RCC 7860 (cell line): ENCODE measurements at places on chromosomes 7 and 10.

DNA sequence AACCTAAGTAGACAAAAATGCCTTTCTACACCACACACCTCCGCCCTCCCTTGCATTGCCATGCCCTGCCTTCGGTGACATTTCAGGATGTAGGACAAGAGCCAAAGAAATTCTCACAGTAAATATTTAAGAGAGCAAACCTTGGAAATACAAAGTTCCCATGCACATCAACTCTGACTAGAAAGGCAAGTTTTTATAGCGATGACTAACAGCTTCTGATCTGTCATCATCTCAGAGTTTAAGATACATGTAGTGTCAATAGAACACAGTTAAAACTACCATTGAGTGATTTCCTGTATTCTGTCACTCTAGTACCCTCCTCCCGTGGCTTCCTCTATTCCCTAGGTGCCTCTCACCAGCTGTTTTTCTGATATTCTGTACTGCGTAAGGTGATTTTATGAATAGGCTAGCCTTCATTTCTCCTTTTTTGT, 20.7 kb downstream of the SLC16A9 start:
- DNase-seq, result no peak

- no peak for DNase-seq
Observed at GRCh38 chr10:6802759-6803426, 222.8 kb upstream of the PRKCQ start.

GRCh38 chr7:139660317-139661042, 117.3 kb downstream of the HIPK2 start:
- no peak for DNase-seq

DNA sequence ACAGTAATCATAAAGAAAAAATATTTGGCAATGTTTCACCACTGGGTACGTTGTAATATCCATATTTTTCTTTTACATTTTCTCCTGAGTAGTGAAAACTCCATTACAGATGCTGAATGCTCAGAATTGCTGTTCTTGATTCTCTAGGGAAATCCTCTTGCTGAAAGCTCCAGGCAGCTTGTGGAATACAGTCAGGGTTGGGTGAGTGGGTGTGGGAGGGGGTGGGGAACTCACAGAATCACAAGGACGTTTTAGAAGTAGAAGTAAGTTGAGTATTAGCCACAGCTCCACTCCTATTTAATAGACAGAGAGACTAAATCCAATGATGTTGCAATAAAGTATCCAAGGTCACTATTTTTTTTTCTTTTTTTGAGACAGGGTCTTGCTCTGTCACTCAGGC, 1270.9 kb downstream of the TYW1 start:
- no peak for DNase-seq

- DNase-seq, result no peak
Observed at GRCh38 chr10:129730272-129730992, 233.6 kb downstream of the EBF3 start.

- peak; percentile 9 for DNase-seq
Observed at GRCh38 chr10:17645621-17646345, 1.8 kb downstream of the STAM start.

- no peak for DNase-seq
Observed at GRCh38 chr7:42745357-42746059, 166.4 kb downstream of the C7orf25 start.

DNA sequence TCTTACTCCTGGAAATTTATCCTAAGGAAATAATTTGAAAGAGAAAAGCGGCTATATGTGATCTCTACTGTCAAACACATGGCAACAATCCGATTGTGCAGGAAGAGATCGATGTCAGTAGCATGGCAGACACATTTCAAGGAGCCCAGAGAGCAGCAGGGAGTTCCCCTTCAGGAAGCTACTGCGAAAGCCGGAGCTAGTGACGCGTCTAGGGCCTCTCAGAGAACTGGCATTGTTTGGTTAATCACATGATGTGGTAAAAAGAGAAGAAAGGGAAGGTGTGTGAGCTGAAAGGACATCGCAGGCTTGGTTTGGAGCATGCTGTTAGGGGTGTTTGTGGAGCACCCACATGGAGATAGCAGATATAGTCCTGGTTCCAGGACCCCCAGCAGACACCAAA, 74.9 kb downstream of the BEND7 start:
- no peak for DNase-seq

DNA sequence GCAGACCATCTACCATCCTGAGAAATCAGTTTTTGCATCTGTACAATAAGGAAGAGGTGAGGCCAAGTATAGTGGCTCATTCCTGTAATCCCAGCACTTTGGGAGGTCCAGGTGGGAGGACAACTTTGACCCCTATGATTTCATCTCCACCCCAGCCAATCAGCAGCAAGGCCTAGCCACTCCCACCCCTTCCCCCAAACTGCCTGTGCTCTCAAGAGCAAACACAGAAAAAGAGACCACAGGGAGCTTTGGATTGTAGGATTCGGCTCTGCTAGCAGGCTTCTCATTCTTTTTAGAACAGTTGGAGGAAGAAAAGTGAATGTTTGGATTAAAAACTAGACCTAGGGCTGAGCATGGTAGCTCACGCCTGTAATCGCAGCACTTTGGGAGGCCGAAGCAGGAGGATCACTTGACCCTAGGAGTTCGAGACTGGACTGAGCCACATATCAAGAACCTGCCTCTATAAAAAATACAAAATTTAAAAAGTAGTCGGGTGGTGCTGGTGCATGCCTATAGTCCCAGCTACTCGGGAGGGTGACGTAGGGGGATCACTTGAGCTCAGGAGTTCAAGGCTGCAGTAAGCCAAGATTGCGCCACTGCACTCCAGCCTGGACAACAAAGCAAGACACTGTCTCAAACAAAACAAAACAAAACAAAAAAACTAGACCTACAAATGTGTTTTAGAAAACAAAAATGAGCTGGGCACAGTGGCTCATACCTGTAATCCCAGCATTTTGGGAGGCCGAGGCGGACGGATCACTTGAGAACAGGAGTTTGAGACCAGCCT, 25.1 kb upstream of the PROSER2 start:
- no peak for DNase-seq

GRCh38 chr10:46096909-46097575, 51.0 kb upstream of the MSMB start:
- DNase-seq, result no peak

GRCh38 chr7:24821754-24822054, 64.4 kb upstream of the GSDME start:
- no peak for DNase-seq

DNA sequence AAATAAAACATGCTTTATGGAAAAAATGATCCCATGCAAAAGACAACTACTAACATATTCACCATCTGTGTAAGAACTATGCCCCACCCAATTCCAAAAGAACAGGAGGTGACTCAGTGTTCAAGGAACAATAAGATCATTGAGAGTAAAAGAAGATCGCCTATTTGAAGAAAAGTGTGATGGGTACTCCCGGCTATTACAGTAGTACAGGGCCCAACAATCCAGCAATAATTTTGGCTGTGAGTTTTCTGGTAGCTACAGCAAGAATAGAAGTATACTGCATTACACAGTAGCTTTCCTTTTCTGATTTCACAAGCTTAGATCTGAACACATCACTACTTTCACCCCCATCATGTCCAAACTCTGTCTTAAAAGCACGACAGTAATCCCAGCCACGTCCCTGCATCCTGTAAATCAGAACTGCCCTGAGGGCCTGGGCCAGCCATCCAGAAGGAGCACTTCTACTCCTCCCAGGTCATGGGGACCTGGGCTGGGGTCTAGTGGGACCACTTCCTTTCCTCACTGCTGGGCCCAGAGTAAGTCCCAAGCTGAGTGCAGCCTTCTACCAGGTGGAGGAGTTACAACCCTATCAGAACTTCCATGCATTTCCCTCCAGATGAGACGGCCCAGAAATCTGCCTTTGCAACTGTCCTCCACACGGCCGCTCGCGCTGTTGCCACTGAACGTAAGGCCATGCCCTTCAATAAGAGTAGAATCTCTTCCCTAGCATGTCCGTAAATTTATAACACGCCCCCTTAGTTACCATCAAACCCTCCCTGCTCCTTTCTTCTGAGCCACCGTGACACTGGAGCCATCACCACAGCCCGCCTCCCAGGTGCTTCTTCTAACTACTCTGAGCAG, 7.9 kb downstream of the ESYT2 start:
- DNase-seq, result peak; percentile 67

DNA sequence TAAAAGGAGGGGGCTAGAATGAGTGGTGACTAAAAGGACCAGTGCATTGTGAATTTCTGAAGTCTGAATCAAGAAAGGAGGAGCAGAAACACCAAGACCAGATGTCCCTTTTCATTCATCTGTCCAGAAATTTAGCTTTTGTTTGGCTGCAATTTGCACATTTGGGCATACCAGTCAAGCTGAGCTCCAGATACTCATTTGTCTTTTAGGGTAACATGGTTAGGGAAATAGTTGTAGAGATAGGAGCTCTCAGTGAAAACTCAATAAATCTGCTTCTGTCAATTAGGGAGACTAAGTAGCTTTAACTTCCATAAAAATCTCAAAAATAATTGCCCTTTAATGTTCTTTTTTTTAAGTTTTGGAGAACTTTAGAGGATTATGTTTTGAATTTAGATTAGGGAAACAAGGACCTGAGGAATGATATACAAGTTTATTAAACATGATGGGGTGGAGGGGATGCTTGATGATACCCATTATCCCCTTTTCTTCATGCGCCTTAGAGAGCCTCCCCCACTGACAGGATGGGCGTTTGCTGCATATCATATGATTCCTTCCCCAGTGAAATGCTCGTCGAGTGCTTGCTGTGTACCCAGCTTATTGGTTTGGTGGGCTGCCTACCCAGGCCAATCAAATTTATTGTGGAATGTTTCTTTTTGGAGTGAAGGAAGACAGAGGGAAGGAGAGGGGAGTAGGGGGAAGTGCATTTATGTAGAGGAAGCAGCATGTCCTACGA, 50.7 kb upstream of the RPA3 start:
- DNase-seq, result no peak
